Cortex of kidney (tissue), 1 donor: ENCODE measurements at places on chromosomes 1 and 21.

DNA sequence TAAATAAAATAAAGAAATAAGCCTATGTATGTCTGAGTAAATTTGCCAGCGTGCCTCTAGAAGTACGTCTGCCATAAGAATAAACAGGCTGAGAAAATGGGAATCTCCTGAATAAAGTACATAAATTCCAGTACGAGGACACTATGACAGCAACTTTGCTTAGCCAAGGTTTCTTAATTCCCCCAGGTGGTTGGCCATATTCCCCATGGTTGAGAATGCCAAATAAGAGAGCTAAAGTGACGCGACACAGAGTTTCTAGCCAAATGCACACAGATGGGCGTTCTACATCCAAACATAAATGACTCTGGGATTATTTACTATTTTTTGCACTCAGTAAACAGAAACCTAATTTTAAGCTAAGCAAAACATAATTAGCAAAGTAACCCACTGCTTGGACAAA lies 19.5 kb downstream of the KCNH1 start:
- DNase-seq = no peak

DNA sequence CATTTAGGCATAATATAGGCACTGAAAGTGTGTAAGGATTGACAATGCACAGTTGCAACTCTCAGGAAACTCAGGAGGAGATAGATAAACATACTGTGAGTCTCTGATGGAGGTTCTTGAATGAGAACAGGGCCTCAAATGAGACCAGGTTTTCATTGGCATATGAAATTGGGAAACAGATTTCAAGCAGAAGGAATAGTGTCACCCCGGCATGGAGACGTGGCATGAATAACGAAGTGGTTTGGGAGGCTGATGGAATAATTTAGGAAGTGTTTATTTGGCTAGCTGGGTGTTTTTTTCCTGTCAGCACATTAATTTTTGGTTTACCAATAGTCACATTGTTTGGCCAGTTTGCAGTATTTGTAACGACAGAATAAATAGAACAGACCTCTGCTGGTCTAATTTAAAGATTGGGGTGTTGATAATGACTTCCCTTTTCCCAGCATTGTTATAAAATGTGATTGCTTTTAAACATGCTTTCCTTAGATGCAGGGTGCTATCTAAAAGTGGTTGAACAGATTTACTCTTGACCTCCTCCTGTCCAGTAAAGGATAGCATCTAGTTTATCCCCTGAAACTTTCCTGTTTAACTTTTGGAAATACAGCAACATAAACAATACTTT lies 132.0 kb downstream of the C1orf21 start:
- no peak for DNase-seq

DNA sequence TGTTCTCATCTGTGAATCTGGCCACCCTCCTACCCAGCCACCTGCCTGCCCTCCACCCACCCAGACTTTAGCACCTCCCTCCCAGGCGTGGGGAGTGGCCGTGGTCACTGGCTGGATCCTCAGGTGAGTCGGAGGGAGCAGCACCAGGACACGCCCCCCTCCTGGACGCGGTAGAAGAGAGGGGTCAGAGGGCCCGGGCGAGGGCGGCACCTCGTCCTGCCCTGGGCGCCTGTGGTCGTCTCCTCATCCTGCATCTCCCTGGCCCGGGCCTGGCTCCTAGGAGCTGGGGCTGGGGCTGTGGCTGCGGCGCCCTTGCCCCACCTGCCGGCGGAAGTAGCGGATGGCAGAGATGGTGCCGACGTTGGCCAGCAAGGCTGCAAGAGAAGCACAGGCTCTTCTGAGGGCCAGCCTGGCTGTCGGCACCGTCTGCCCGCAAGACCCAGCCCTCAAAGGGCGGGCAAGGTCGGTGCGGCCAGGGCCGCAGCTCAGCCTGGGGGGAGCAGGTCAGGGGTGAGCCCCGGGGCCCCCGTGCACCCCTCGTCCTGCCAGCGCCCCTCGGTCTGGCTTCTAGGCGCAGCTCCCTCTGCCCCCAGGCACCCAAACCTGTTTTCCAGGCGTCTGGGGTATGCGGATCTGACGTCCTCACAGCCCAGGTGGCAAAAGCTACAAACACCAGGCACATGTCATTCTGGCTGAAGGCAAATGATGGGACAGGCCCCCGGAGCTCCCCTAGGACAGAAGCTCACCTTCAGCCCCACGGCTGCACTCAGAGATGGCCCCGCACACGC lies 5.8 kb downstream of the PERM1 start:
- DNase-seq = no peak

DNA sequence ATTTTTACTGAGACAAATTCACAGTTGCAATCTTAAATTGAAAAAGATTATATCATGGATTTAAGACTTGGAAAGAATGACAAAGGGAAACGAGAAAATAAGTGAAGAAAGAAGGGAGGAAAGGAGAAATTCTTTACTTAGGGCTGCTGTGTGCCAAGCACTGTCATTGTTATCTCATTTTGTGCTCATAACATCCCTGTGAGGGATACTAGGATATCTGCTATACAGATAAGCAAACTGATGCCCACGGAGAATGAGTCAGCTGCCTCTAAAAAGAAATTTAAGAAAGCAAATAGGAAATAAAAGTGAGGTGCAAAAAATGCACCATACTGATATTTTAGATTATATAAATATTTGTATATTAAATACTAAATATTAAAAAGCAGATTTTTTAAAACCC lies 183.6 kb upstream of the NR5A2 start:
- no peak for DNase-seq

- no peak for DNase-seq
Observed at GRCh38 chr1:206693029-206693428, 8.3 kb downstream of the MAPKAPK2 start.

DNA sequence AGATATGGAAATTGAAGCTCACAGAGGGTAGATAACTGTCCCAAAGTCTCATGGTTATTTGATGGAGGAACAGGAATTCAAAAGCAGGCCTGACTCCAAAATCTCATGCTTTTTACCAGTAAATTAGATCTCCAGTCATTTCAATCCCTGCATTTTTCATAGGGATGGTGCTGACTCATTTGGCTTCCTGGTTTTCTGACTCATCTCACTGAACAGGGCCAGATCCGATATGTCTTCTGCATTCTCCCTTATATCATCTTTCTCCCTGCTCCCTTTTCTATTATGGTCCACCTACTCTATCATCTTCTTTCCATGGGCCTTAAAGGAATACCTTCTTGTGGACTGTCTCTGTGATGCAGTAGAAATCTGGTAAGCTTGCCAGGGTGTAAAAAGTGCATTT lies 187.2 kb downstream of the FGGY start:
- no peak for DNase-seq

- no peak for DNase-seq
Observed at GRCh38 chr1:237444120-237444790, 402.3 kb downstream of the RYR2 start.

- no peak for DNase-seq
Observed at GRCh38 chr1:223519116-223519515, 125.9 kb downstream of the CCDC185 start.
